ENCODE measurements at places on chromosomes 7 and 10. TPM values are rescaled to one million over a fixed set of nuclear protein-coding genes. Genes with fewer than 3 reads are reported as not detected.

The LRGUK gene
- 1.0 TPM for total RNA-seq

The ADRA2A gene
- total RNA-seq = 0.07 TPM

- peaks cover 3% of the 10 kb centered on the region for H3K27me3 ChIP-seq
- no peak overlapping the region for H3K4me3 ChIP-seq
- H3K36me3 ChIP-seq = no peaks in the 10 kb centered on the region
- DNase-seq = no peak
Observed at GRCh38 chr7:94015538-94015937, 11.4 kb upstream of the BET1 start.

DNA sequence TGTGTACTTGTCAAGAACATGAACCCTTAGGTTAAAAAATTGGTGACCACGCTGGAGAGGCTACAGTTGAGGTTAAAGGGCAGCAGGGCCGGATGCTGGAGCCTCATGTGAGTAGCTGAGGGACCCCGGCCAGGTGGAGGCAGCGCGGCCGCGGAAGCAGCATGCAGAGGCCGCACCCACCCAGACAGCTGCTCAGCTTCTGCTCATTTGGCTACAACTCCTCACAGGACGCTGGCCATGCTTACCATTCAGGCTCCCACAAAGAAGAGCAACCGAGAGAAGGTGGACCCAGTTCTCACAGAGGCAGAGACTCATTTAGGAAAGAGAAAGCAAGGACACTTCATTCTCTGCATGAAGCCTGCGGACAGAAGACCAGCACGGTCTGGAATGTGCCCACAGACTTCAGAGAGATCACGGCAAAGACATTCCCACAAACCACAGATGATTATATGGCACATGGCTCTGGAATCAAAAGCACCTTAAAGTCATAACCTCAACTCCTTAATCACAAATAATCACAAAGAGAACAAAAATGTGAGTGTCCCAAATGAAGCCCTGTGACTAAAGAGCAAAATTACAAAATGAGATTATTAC, 94.4 kb downstream of the VOPP1 start:
- H3K36me3 ChIP-seq = no peaks in the 10 kb centered on the region
- H3K27ac ChIP-seq = no peak overlapping the region
- DNase-seq = no peak
- H3K4me3 ChIP-seq = no peak overlapping the region
- H3K4me1 ChIP-seq = no peaks in the 10 kb centered on the region
- no peaks in the 10 kb centered on the region for H3K27me3 ChIP-seq

GRCh38 chr7:98321301-98321700, 39.8 kb downstream of the BRI3 start:
- no peak overlapping the region for H3K27ac ChIP-seq
- H3K27me3 ChIP-seq = peaks cover 19% of the 10 kb centered on the region
- no peak for DNase-seq
- H3K4me1 ChIP-seq = peaks cover 4% of the 10 kb centered on the region
- H3K36me3 ChIP-seq = peaks cover 11% of the 10 kb centered on the region

The GPR141 gene
- 0.26 TPM for total RNA-seq

The TMEM106B gene
- 31.8 TPM for total RNA-seq

DNA sequence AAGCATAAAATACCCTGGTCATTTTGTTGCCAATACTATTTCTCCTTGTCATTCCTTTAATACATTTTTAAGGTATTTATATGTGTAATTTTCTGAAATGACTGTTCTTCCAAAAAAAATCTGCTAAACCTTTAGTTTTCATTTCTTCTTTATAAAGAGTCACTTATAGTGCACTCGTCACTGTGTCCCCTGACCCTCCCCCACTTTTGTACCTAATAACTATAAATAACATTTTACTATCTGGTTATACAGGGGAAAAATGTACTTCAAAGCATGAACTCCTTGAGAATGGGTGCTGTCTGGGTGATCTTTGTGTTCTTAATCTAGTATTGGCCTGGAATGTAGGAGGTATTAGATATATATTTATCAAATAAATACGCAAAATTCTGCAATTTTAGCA, 31.1 kb downstream of the RTKN2 start:
- DNase-seq = no peak
- H3K36me3 ChIP-seq = peaks cover 2% of the 10 kb centered on the region
- H3K4me1 ChIP-seq = no peaks in the 10 kb centered on the region
- no peak overlapping the region for H3K4me3 ChIP-seq
- H3K27me3 ChIP-seq = no peaks in the 10 kb centered on the region

The FOXI2 gene
- not detected for total RNA-seq

The FAM200A gene
- total RNA-seq = 10.9 TPM

The DPYSL4 gene
- total RNA-seq = 145 TPM

The DMBT1 gene
- not detected for total RNA-seq

- H3K27me3 ChIP-seq = no peaks in the 10 kb centered on the region
- DNase-seq = no peak
- H3K36me3 ChIP-seq = peaks cover 18% of the 10 kb centered on the region
- peaks cover 6% of the 10 kb centered on the region for H3K4me1 ChIP-seq
- no peak overlapping the region for H3K27ac ChIP-seq
Observed at GRCh38 chr10:131779661-131780394, 121.0 kb upstream of the PPP2R2D start.

DNA sequence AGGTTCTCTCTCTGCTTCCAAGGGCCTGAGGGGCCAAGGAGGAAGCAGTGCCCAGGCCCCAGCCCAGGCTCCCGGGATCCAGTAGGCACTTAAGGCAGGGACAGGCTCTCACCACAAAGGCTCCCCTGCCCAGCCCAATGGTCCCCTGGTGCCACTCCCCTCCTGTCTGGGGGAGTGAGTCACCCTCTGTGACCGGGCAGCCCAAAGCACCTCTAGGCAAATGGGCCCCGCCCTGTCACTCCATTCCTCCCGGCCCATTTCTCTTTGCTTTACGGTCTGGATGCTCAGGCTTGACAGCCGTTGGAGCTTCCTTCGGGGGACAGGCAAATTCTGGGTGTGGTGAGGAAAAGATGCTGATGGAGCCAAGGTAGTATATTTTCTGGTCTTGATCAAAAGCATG, at the start of gene CALHM3:
Gene CALHM3, minus strand, starts transcription at position 106 of the 400 bp plus-strand sequence. CDS start 208 bp downstream, outside the sequence.
- no peak for DNase-seq
- H3K27me3 ChIP-seq = no peaks in the 10 kb centered on the region
- H3K4me1 ChIP-seq = peaks cover 10% of the 10 kb centered on the region
- H3K27ac ChIP-seq = no peak within 1 kb of the TSS
- H3K36me3 ChIP-seq = no peaks in the 10 kb centered on the region

DNA sequence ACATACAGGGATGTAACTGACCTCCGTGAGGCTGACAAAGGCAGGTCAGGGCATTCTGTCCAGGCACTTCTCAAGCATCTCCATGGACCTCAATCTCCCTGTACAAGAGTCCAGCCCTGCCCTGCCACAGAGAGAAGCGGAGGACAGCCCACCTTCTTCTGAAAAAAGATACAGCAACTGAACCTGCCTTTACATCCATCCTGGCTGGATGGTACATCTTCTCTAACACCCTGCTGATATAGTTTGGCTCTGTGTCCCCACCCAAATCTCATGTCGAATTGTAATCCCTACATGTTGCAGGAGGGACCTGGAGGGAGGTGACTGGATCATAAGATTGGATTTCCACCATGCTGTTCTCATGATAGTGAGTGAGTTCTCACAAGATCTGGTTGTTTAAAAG, 40.5 kb upstream of the KCNMA1 start:
- H3K4me1 ChIP-seq = peaks cover 11% of the 10 kb centered on the region
- no peak overlapping the region for H3K27ac ChIP-seq
- peaks cover 3% of the 10 kb centered on the region for H3K27me3 ChIP-seq

GRCh38 chr7:115216652-115217051, 294.8 kb downstream of the MDFIC start:
- H3K36me3 ChIP-seq = no peaks in the 10 kb centered on the region
- no peak for DNase-seq
- H3K27me3 ChIP-seq = no peaks in the 10 kb centered on the region
- no peak overlapping the region for H3K27ac ChIP-seq
- H3K4me3 ChIP-seq = no peak overlapping the region

GRCh38 chr7:1313613-1314012, 80.9 kb downstream of the UNCX start:
- H3K4me3 ChIP-seq = no peak overlapping the region
- H3K27ac ChIP-seq = no peak overlapping the region

- H3K27ac ChIP-seq = no peak overlapping the region
- DNase-seq = no peak
- H3K36me3 ChIP-seq = no peaks in the 10 kb centered on the region
- H3K4me1 ChIP-seq = peaks cover 21% of the 10 kb centered on the region
Observed at GRCh38 chr7:69994886-69995542, 396.7 kb downstream of the AUTS2 start.

The PMS2 gene
- total RNA-seq = 20.3 TPM

DNA sequence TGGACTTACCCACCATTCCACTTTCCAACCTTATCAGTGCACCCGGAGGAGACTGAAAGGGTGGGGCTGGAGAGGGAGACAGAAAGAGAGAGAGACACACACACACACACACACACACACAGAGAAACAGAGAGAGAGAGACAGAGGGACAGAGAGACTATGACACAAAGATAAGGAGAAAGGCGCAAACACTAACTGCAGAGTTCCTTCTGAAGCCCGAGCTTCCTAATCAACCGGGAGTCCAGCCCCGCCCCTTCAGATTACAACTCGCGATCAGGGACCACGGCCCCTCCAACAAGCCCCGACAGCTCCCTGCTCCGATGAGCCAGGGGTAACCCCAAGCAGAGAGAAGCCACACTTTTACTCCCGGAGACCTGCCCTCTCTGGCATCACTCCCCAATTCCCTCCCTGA, 499 bp downstream of the GAL3ST4 start:
- H3K27ac ChIP-seq = peak overlapping the region; percentile 92
- peak overlapping the region; percentile 85 for H3K4me3 ChIP-seq
- H3K36me3 ChIP-seq = no peaks in the 10 kb centered on the region
- H3K27me3 ChIP-seq = peaks cover 41% of the 10 kb centered on the region

The GPR37 gene
- 6.0 TPM for total RNA-seq

DNA sequence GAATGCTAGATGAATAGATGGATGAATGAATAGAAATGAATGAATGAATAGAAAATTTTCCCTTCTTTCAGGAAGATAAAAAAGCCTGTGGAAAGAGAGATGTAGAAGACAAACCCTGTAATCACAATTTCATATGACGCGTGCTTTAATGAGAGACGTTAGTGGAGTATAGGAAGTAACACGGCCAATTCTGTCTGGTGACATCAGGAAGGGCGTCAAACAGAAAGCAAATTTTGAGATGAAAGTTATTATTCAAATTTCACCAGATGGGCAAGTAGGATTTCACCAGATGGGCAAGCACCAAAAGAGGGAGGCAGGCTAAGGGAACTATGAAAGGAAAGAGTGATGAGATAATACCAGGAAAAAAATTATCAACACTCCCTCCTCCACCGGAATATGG, 128.9 kb upstream of the PRSS1 start:
- no peaks in the 10 kb centered on the region for H3K4me1 ChIP-seq
- no peak overlapping the region for H3K4me3 ChIP-seq
- no peak for DNase-seq
- no peaks in the 10 kb centered on the region for H3K36me3 ChIP-seq
- no peak overlapping the region for H3K27ac ChIP-seq

DNA sequence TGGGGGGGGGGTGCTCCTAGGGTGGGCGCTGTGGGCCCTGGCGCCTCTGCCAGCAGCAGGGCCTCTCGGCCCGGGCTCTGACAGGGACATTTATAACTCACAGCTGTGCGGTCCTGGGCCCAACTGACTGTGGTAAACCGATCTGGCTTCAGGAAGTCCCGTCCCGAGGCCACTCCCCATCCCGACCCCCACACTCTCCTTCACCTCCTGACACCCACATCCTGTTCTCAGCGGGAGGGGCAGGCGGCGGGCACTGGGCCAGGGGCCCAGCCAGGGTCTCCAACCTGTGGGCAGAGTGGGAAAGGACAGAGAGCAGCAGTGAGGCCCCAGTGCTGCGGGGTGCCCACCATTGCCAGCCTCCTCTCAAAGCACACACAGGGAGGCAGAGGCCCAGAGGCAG, 69.1 kb downstream of the ZMIZ1 start:
- DNase-seq = no peak
- no peaks in the 10 kb centered on the region for H3K27me3 ChIP-seq
- no peak overlapping the region for H3K4me3 ChIP-seq
- peak overlapping the region; percentile 62 for H3K27ac ChIP-seq
- peaks cover 3% of the 10 kb centered on the region for H3K36me3 ChIP-seq

All from neural crest cell (in vitro differentiated cells).